ENCODE measurements at places on chromosomes 4 and X. TPM values are rescaled to one million over a fixed set of nuclear protein-coding genes. Genes with fewer than 3 reads are reported as not detected.

- peaks cover 17% of the 10 kb centered on the region for H3K36me3 ChIP-seq
- H3K4me1 ChIP-seq: peaks cover 59% of the 10 kb centered on the region
- peak overlapping the region; percentile 80 for H3K27ac ChIP-seq
- peak overlapping the region; percentile 42 for H3K4me3 ChIP-seq
- H3K27me3 ChIP-seq: no peaks in the 10 kb centered on the region
- no peak for DNase-seq
These were observed 8.9 kb downstream of the ADD1 start for GRCh38 chr4:2852481-2852921.

The AFF2 gene
- total RNA-seq: 1.7 TPM

GRCh38 chr4:10605031-10605430, 79.5 kb downstream of the CLNK start:
- no peak for DNase-seq
- no peaks in the 10 kb centered on the region for H3K27me3 ChIP-seq
- H3K36me3 ChIP-seq: no peaks in the 10 kb centered on the region
- no peak overlapping the region for H3K4me3 ChIP-seq

The SPANXD gene
- not detected for total RNA-seq

DNA sequence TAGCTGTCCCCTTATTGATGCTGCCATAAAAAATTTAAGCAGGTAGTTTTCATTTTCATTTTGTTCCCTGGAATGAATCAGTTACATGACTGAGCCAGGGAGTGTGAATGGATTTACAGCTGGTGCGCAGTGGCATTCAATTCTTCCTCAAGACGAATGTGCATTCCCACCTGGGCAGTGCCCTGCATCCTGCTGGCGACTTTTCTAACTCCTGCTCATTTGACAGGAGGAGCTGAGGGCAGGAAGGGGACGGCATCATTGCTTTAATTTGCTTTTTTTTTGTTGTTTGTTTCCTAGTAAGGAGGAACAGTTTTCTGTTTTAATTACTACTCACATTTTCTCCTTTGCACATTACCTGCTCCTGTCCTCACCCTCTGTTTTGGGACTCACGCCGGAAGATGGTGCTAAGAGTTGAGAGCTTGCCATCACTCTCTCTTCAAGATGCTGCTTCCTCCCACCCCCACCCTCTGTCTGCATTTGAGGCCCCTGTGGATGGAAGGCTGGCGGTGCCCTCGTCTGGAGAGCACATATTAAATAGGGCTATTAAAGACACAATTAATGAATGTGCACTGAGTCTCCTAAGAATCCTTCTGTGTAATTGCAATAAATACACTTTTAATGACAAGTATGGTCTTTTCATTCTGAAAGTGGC, 35.8 kb downstream of the PSAPL1 start:
- H3K27ac ChIP-seq: no peak overlapping the region
- H3K4me1 ChIP-seq: no peaks in the 10 kb centered on the region
- no peak for DNase-seq
- peaks cover 17% of the 10 kb centered on the region for H3K27me3 ChIP-seq

DNA sequence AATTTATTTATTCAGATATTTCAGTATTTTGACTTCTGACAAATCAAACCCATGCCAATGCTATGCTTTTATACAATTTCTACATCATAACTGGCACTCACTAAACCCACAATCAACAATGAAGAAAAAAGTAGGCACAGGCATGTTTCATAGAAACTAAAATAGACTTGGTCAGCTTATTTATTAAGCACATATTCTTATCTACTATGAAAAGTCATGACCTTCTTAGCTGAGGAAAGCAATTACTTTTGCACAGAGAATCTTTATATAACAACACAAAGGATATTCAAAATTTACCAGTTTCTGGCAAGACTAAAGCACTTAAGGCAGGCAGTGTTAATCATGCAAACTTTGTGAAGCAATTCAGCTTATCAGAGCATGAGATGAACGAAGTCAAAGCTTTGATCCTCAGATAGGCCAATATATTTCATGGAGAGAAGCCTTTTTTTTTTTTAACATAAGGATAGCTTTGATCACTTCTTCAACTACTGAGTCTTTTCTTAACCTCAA, 490.6 kb downstream of the INPP4B start:
- H3K4me1 ChIP-seq: peaks cover 87% of the 10 kb centered on the region
- H3K4me3 ChIP-seq: peak overlapping the region; percentile 42
- H3K36me3 ChIP-seq: peaks cover 40% of the 10 kb centered on the region
- H3K27ac ChIP-seq: peak overlapping the region; percentile 83
- DNase-seq: no peak
